Retina (tissue), 1 donor: ENCODE measurements at places on chromosomes 13 and 19.
A peak's percentile ranks its signal among the peaks of the same experiment; 100 is the strongest.

DNA sequence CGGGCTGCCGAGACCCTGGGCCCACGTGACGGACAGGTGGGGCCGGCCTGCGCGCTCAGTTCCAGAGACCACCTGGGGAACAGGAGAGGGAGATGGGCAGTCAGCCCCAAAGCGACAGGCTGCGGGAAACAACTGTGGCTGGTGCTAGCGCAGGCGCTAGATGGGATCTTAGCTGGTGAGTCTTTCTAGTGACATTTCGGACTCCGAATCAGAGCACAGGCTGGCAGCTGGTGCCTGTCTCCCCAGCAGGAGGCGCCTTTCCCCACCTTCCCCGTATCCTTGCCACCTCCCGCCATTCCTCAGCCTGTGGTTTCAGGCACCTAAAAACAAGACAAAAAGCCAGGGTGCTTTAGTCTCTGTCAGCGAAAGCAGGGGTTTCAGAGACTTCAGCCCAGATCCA, 19.4 kb upstream of the RANBP3 start:
- no peak for DNase-seq

- DNase-seq = peak; percentile 27
Measured at GRCh38 chr19:42132030-42132628, at the start of gene POU2F2. POU2F2 (minus strand) TSS chr19:42132446; CDS start chr19:42132411, 35 bp downstream.

DNA sequence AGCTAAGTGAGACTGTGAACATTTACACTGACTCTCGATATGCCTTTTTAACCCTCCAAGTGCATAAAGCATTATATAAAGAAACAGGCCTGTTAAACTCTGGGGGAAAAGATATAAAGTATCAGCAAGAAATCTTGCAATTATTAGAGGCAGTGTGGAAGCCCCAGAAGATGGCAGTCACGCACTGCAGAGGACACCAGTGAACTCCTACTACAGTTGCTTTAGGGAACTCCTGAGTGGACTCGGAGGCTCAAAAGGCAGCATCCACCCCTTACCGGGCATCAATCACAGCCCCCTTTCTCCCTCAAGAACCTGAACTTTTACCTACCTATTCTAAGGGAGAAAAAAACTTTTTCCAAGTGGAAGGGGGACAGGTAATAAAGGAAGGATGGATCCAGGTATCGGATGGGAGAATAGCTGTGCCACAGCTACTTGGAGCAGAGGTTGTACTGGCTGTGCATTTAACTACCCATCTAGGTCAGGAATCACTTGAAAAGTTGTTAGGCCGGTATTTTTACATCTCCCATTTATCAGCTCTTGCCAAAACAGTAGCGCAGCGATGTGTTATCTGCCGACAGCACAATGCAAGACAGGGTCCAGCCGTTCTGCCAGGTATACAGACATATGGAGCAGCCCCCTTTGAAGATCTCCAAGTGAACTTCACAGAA, 80.1 kb downstream of the ZNF486 start:
- peak; percentile 48 for DNase-seq

- no peak for DNase-seq
Measured at GRCh38 chr19:54287456-54287855, 6.5 kb upstream of the LILRB2 start.

DNA sequence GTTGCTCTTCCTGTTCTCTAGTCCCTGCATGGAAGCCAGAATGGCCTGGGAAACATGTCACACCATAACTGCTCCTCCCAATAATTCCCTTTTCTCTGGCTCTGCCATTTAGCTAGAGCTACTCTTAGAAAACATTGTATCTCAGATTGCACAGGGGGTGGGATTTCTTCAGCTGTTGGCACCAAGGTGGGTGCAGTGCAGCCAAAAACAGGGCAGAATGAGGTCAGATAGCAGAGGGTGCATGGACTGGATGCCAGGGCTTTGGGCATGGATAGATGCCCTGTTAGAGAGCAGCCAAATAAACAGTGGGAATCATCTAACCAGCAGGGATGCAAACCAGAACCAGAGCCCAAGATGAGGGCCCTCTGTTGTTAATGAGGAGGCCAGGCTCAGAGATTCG, 4.9 kb upstream of the AMER2 start:
- no peak for DNase-seq

DNA sequence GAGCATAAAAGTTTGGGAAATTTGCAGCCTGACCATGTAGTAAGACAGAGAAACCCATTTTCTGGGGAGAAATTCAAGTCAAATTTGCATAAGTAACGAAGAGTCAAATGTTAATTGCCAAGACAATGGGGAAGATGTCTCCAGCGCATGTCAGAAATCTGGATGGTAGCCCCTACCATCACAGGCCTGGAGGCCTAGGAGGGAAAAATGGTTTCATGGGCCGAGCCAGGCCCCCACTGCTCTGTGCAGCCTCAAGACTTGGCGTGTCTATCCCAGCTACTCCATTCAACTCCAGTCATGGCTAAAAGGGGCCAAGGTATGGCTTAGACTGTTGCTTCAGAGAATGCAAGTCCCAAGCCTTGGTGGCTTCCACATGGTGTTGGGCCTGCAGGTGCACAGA, 269.8 kb downstream of the RFC3 start:
- no peak for DNase-seq

DNA sequence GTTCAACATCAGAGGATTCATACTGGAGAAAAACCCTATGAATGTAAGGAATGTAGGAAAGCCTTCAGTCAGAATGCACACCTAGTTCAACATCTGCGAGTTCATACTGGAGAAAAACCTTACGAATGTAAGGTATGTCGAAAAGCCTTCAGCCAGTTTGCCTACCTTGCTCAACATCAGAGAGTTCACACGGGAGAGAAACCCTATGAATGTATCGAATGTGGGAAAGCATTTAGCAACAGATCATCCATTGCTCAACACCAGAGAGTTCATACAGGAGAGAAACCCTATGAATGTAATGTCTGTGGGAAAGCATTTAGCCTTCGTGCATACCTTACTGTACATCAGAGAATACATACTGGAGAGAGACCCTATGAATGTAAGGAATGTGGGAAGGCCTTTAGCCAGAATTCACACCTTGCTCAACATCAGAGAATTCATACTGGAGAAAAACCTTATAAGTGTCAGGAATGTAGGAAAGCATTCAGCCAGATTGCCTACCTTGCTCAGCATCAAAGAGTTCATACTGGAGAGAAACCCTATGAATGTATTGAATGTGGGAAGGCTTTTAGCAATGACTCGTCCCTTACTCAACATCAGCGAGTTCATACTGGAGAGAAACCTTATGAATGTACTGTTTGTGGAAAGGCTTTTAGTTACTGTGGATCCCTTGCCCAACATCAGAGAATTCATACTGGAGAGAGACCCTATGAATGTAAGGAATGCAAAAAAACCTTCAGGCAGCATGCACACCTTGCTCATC, 15.4 kb downstream of the ZNF570 start:
- no peak for DNase-seq

DNA sequence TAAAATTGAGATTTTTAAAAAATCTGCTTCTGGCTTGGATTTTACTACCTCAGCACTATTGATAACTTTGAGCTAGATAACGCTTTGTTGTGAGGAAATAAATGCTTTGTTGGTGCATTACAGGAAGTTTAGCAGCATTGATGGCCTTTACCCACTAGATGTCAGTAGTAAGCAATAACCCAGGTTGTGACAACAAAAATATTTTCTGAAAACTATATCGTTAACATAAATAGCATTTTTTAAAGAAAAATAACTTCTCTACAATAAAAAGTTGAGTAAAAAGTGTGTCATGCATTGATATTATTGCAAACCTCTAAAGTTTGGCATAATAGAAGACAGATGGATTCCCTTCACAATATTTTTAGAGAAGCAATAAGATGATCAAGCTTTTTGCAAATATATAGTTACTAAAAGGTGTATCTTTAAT, 1246.5 kb downstream of the UQCRFS1 start:
- no peak for DNase-seq

DNA sequence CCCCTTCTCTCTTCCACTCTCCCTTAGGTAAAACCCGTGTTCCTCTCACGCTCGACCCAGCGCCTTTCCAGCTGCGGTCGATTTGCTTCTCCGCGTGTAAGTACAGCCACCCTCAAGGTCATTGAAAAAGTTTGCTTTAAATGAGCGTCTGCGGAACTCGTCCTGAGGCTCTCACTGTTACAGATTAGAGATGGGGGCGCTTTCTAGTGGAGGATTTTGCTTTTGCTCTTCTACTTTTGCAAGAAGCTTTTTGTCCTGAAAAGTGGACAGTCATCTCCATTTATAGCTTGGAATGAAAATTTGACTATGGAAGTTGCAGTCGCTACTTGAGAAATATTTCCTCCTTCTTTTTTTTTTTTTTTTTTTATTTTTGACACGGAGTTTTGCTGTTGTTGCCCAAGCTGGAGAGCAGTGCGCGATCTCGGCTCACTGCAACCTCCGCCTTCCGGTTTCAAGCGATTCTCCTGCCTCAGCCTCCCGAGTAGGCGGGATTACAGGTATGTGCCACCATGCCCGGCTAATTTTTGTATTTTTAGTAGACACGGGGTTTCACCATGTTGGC, 595 bp upstream of the RAB20 start:
- no peak for DNase-seq

DNA sequence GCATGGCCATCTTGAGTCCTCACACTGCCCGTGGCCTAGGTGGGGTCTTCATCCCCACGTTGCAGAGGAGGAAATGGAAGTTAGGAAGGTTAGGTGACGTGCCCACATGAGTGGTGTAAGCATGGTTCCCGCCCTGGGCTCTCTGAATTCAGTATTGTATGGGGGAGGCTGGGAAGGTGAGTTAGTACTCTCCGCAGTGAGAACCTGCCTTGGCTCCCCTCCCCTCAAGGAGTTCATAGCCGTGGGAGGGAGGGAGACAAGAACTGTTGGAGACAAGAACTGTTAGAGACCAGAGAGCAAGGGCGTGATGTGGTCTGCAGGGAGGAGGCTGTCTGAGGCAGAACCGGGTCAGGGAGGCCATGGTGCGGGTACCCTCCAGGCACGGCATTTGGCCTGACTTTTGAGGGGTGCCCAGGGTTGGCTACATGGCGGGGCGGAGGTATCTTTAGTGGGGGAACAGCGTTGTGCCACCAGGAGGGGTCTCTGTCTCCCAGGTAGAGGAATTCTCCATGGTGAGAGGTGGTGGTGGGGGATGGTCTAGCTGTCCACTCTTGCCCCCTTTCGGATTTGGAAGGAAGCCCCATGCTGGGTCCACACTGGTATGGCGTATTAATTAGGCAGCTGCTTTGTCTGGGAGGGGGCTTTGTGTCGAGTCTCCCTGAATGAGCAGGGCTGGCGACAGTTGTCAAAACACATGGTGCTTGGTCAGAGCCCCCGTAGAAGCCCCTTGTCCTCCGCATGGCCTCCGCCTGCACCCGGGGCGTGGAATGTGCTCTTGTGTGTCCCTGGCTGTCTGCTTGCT, 45.8 kb downstream of the CAPN12 start:
- DNase-seq = peak; percentile 85

- DNase-seq = peak; percentile 87
Measured at GRCh38 chr19:5134691-5135090, 165.8 kb downstream of the KDM4B start.

- DNase-seq = peak; percentile 61
Measured at GRCh38 chr19:45103156-45103507, 10.2 kb downstream of the PPP1R37 start.

- DNase-seq = peak; percentile 51
Measured at GRCh38 chr19:54029930-54030490, 33.7 kb downstream of the VSTM1 start.

DNA sequence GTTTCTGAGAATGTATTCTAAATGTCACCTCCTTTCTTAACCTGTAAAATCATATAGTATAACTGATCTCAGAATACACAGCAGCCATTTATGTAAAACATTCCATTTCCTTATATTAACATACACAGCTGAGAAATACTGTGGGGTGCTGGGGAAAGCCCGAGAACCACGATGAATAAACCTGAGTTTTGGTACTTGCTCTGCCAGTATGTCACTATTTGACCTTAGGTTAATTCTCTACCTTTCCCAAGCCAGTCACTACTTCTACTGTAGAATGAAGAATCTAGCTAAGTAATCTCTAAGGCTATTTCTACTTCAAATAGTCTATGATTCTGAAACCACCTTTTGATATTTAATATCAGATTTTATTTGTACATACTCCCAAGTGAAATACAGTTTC, 173.7 kb downstream of the TBC1D4 start:
- no peak for DNase-seq

- no peak for DNase-seq
Measured at GRCh38 chr19:10846500-10847202, 1.6 kb upstream of the C19orf38 start.

GRCh38 chr19:7928741-7929701, 3.1 kb upstream of the CTXN1 start:
- peak; percentile 45 for DNase-seq

GRCh38 chr13:76620036-76620435, 266.2 kb downstream of the KCTD12 start:
- no peak for DNase-seq

DNA sequence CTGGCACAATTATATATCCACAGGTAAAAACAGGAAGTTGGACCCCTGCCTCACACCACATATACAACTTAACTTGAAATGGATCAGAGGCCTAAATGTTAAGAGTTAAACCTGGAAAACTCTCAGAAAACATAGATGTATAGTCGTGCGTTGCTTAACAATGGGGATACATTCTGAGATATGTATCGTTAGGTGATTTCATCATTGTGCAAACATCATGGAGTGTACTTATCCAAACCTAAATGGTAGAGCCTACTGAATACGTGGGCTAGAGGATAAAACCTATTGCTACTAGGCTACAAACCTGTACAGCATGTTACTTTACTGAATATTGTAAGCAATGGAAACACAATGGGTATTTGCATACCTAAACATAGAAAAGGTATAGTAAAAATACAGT, 14.8 kb upstream of the CALM3 start:
- DNase-seq = no peak

- DNase-seq = peak; percentile 89
Measured at GRCh38 chr19:4984438-4984990, 15.6 kb downstream of the KDM4B start.

- DNase-seq = no peak
Measured at GRCh38 chr13:95451656-95452055, 100.9 kb upstream of the CLDN10 start.

- no peak for DNase-seq
Measured at GRCh38 chr19:46486358-46486757, 9.3 kb downstream of the PNMA8B start.

DNA sequence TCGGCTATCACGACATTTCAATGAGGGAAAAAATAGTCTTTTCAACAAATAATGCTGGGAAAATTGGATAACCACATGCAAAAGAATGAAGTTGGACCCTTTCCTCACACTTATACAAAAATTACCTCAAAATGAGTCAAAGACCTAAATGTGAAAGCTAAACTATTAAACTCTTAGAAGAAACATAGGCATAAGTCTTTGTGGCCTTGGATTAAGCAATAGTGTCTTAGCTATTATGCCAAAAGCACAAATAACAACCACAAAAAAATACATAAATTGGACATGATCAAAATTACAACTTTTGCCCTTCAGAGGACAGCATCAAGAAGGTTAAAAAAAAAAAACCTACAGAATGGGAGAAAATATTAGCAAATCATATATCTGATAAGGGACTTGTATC, 156.6 kb downstream of the FOXO1 start:
- no peak for DNase-seq

GRCh38 chr19:42150911-42151361, 18.7 kb upstream of the POU2F2 start:
- DNase-seq = peak; percentile 80

DNA sequence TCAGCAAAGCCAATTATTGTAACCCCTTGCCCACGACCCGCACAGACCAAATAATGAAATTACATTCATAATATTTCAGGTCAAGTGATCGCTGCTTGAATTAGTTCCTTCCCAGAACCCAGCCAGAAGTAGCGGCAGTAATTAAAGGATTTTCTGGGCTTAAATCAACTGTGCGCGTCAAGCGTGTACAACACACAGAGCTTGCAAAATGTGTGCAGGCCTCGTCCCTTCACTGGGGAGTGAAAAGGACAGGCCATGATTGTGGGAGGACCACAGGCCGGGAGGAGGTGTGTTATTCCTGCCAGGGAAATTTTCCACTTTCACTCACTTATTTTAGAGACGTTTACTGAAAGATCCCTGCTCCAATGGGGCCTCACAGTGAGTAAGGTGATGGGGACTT, 84.9 kb downstream of the CHST8 start:
- DNase-seq = no peak
